AG04450 (cell line): ENCODE measurements at places on chromosomes 7 and 10.

- no peak for DNase-seq
These were observed 1690.6 kb upstream of the LRRTM3 start for GRCh38 chr10:65235266-65235665.

- DNase-seq, result no peak
These were observed 62.6 kb downstream of the IKZF1 start for GRCh38 chr7:50367100-50367499.

DNA sequence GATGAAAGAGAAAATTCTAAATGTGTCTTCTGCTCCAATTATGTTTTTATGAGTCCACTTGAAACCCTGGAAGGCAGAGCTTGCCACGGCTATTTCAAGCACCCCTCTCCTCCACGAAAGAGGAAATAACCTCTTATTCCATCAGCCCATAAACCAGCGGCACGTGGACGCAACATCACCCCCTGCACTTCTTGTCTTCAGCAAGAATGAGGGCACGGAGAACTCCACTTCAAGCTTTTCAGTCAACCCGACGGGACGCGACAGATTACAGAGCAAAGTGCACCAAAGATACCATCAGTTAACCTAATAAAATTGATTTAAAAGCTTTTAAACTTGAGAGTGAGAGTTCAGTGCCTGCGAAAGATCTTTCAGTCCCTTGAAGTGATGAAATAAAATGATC is 406.3 kb downstream of the GALNT17 start:
- no peak for DNase-seq

DNA sequence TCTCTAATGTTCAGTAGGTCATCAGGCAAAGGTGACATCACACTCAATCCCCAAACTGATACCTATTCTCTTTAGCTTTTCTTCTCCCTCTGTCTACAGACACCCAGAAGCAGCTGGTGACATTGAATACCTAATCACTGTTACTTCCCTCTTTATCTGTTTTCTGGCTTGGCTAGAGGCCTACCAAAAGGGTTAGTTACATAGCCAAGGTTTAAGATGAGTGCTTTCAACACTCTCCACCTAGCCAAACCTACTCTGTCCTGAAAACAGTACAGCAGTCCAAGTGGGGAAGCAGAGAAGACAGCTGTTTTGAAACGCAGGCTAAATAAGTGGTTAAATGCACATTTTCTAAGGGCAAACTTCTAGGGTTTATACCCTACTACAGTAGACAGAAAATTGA is 39.4 kb downstream of the CCNJ start:
- no peak for DNase-seq

- DNase-seq, result no peak
These were observed 984.8 kb upstream of the LRRTM3 start for GRCh38 chr10:65940816-65941662.

DNA sequence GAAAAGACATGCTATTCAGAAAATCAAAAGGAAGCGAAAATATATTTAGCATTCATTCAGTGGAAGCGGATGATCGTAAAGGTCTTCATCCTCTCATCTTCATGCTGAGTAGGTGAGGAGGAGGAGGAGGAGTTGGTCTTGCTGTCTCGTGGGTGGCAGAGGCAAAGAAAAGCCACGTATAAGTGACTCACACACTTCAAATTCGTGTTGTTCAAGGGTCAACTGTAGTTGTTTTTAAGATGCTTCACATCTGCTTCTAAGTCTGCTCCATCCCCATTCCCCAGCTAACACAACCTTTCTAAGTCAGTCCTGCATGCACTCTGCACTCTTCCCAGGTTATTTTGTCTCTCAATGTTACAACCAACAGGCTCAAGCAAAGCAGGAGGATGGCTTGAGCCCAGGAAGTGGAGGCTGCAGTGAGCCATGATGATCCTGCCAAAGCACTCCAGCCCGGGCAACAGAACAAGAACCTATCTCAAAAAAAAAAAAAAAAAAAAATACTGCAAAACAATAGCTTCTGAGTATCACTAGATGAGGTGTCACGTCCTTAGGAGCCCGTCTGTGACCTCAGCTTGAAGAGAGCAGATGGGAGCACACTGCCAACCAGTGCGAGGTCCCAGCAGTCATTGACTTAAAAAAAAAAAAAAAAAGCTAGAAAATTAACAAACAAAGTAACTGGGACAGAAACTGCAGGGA is 70.5 kb downstream of the SFMBT2 start:
- no peak for DNase-seq

- DNase-seq, result no peak
These were observed 57.3 kb downstream of the INPP5F start for GRCh38 chr10:119782981-119783664.

GRCh38 chr10:96688789-96689188 is 31.5 kb downstream of the PIK3AP1 start:
- no peak for DNase-seq

GRCh38 chr7:130741331-130741995 is 7.5 kb upstream of the KLF14 start:
- no peak for DNase-seq
